ENCODE measurements at places on chromosomes 16 and 17.

DNA sequence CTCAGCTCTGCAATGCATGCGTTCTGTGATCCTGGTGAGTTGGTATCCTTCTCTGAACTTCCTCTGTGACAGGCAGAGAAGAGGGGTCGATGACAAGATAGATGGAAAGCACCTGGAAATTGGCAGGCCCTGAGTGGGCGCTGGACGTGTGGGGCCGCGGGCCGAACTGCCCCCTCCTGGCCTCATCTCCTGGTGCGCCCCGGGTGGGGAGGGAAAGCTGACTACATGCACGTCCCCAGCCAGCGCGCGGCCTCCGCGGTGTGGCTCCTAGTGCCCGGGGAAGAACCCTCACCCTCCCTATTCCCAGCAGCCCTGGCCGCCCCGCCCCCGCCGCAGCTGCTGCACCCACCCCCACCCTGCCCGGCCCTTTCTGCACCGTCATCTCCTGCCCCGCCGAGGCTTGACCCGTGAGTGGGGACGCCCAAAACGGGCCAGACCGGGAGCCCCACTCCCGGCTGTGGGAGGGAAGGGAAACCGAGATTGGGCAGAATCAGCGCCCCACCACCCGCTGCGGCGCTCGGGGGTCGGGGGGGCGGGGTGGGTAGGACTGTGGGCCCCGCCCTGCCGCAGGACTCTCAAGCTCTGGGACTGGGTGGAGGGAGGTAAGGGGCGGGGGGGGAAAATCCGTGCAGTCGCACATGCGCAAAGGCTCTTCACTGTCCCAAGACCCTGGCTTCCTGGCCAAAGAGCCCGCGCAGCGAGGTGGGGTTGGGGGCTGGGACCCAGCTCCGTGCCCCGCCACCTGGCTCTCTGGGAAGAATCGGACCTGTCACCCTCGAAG is at the start of gene NOL3:
TSS of gene NOL3 (plus strand) at position 371 of the 781 bp plus-strand sequence.
- DNase-seq, result no peak

- DNase-seq, result no peak
Observed at GRCh38 chr17:62774338-62774737, 33.8 kb downstream of the MARCHF10 start.

DNA sequence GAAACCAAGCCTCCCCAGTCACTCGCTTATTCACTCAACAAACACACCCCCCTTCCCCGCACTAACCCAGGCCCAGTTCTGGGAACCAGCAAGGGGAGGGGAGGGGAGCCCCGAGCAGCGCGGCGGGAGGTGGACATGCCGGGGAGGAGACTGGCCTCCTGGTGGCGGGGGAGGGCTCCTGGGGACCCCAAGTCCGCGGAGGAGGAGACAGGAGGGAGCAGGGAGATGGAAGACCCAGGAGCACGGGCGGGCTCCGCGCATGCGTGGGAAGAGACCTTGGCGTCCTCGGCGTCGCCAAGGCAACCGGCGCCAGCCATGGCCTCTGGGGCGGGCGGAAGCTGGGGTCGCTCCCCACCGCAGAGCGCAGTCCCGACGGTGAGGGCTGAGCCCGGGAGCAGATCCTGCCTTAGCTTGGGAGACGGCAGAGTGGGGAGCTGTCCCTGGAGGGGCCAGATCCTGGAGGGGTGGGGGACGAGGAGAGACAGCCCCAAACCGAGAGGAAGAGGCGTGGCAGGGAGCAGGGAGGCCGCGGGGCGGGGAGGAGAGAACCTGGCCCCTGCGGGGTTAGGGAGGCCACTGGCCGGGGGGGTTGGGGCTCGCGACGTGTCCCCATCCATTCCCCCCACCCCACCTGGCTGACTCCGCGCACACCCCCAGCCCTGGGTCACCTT is at the start of gene PRR29:
TSS of gene PRR29 (plus strand) at position 302 of the 671 bp plus-strand sequence. CDS start at position 316, 14 bp downstream.
- DNase-seq, result no peak

- no peak for DNase-seq
Observed at GRCh38 chr16:75477680-75478473, 13.4 kb upstream of the TMEM170A start.

GRCh38 chr16:56726926-56727325 is 3.0 kb upstream of the NUP93 start:
- DNase-seq, result no peak

GRCh38 chr17:51189628-51190027 is 23.4 kb downstream of the NME2 start:
- DNase-seq, result no peak

DNA sequence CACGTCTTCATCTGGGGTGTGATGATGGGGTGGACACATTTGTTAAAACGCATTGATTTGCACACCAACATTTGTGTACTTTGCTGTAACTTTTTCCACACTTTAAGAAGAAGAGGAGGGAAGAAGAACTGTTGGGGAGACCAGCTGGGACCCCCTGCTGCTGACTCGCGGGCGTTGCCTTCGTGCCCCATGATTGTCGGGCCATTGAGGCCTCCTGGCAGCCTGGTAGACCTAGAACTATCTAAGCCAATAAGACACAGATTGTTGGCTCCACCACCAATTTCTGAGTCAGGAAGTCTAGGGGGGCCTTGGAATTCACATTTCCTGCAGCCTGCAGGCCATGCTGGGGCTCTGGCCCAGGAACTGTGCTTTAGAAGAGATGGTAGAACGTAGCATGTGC is 105.5 kb downstream of the TNFRSF13B start:
- DNase-seq, result no peak

DNA sequence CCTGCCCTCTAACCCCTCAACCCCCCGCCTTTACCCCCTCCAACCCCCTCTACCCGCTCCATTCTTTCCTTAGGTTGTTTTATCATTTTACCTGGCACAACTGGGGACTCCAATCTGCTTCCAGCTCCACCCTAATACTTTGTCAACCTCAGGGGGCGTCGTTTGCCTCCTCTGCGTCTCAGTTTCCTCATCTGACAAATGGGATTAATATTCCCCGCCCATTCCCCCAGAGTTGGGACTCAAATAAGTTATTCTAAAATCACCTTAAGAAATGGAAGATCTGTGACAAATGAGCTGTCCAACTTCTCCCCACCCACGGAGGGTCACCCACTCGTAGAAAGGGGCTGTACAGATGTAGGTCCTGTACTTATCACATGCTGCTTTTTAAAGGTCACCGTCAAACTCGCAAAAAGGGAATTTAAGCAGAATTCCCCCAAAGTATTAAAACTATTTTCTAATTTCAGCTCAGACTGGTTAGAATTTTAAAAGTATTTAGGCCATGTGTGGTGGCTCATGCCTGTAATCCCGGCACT is 40.6 kb upstream of the CPNE2 start:
- DNase-seq, result no peak

- peak; percentile 87 for DNase-seq
Observed at GRCh38 chr17:40560592-40561293, 4.5 kb downstream of the CCR7 start.

GRCh38 chr17:65545705-65546523 is 15.5 kb downstream of the AXIN2 start:
- DNase-seq, result no peak

GRCh38 chr16:87809150-87809902 is 43.5 kb upstream of the KLHDC4 start:
- DNase-seq, result no peak

DNA sequence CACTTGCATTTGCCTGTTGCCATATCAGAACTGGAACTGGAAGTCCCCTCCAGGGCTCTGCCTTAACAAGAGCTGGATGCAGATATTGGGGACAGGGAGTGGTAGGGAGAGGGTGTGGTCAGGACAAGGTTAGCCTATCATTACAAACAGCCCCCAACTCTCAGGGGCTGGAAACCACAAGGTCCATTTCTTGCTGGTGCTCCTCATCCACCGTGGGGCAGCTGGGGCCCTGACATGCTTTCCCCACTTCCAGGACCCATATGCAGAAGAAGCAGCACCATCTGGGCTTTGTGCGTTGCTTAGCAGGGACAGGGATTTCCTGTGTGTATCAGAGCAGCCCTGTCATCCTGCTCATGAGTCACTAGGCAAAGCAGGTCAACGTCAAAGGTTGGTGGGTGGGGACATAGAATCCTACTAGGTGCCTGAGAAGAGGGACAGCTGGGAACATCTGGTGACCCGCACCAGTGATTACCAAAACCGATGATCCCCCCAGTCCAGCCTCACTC is 26.9 kb downstream of the RGS9 start:
- no peak for DNase-seq

DNA sequence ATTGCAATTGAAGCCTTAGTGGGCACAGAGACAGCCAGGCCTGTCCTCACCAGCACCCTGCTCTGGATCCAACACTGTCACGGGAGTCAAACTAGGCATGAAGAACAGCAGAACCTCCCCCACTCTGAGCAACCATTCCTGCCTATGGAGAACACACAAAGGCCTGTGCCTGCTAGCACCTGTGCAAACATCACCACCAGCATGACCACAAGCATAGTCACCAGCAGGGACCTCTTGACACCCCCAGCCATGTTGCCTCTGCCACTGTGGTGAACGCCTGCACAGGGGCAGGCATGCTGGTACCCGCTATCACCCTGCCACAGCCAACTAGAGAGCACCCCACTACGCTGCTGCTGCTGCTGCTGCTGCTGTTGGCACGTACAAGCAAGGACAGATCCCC is 51.7 kb downstream of the CMC2 start:
- no peak for DNase-seq

GRCh38 chr17:78128551-78129350 is at the start of gene TMC6:
TSS of gene TMC6 (minus strand) at chr17:78128755. CDS start at chr17:78126832, 1,923 bp downstream.
- no peak for DNase-seq

DNA sequence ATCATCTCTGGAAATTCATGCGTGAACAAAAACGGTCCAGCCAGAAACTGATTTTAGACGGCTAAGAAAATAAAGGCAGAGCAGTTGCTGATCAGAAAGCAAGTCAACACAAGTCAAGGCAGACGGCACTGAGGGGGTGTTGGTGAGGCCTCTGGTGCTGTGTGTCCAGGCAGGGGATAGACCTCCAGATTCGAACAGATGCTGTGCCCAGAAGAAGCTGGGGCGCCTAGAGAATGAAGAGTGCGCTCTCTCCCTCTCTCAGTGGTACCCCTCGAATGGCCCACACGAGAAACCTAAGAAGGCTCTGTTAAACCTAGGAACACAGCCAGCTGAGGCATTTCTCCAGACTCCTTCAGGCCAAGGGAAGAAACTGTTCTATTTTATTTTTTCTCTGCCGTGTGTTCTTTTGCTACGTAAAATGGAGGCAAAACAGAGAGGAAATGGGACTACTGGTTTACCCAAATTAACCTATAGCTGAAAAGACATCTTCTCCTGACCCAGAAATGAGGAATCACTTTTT is 178.3 kb downstream of the PMP22 start:
- no peak for DNase-seq

DNA sequence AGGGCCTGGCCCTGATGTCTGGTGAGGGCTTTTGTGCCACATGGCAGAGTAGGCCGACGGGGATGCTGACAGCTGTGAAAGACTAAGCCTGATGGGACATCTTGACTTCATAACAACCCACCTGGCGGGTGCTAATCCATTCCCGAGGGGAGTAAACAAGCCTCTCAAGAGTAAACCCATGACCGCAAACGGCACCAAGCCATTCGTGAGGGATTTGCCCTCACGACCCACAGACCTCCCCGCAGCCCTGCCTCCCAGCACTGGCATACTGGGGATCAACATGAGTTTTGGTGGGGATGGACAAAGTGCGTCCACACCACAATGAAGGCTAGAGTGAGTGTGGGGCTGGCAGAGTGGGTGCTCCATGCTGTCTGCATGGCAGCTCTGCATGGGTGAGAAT is 11.7 kb downstream of the RNF213 start:
- DNase-seq, result no peak

- no peak for DNase-seq
Observed at GRCh38 chr17:47200325-47200664, 8.9 kb upstream of the MYL4 start.

- no peak for DNase-seq
Observed at GRCh38 chr16:78115659-78116058, 16.2 kb downstream of the WWOX start.

GRCh38 chr16:87822108-87822970 is 47.0 kb downstream of the SLC7A5 start:
- no peak for DNase-seq
